Tibial artery (tissue), 4 donors: ENCODE measurements at places on chromosomes 1 and 21.
A peak's percentile ranks its signal among the peaks of the same experiment; 100 is the strongest.

- H3K27ac ChIP-seq = no peak overlapping the region
- H3K36me3 ChIP-seq = no peaks in the 10 kb centered on the region
- DNase-seq = no peak
- H3K4me3 ChIP-seq = no peak overlapping the region
These were observed 494.2 kb downstream of the KIF26B start for GRCh38 chr1:245648749-245649522.

DNA sequence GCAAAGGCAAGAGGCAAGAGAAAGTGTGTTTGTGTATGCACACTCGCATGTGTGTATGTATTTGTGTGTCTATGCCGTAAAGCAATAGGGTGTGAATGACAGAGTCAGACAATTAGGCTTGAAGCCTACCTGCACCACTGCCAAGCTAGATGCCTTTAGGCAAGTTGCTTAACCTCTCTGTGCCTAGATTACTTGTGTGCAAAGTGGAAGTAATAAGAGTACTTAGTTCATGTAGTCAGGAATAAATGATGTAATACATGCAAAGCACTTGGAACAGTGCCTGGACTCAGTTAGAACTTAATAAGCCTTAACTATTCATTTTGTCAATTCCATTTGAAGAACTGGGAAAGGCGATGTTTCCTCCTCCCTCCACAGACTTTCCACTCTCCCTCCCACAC lies 31.7 kb downstream of the LAMB3 start:
- no peak overlapping the region for H3K4me3 ChIP-seq
- H3K4me1 ChIP-seq = peaks cover 6% of the 10 kb centered on the region
- H3K36me3 ChIP-seq = no peaks in the 10 kb centered on the region
- DNase-seq = no peak
- H3K27ac ChIP-seq = no peak overlapping the region
- H3K27me3 ChIP-seq = no peaks in the 10 kb centered on the region

GRCh38 chr1:93738075-93738622 lies 56.5 kb upstream of the BCAR3 start:
- DNase-seq = no peak
- no peaks in the 10 kb centered on the region for H3K4me1 ChIP-seq
- H3K27ac ChIP-seq = no peak overlapping the region
- no peaks in the 10 kb centered on the region for H3K36me3 ChIP-seq

GRCh38 chr1:87958716-87959115 lies 630.0 kb downstream of the LMO4 start:
- DNase-seq = no peak
- no peaks in the 10 kb centered on the region for H3K36me3 ChIP-seq
- H3K27ac ChIP-seq = peak overlapping the region; percentile 69
- no peaks in the 10 kb centered on the region for H3K27me3 ChIP-seq

- no peaks in the 10 kb centered on the region for H3K27me3 ChIP-seq
- no peak overlapping the region for H3K4me3 ChIP-seq
- H3K27ac ChIP-seq = no peak overlapping the region
- DNase-seq = no peak
These were observed 21.0 kb downstream of the MMEL1 start for GRCh38 chr1:2611621-2612437.

GRCh38 chr1:151714820-151715725 lies 1.5 kb downstream of the CELF3 start:
- DNase-seq = no peak
- H3K36me3 ChIP-seq = no peaks in the 10 kb centered on the region
- no peaks in the 10 kb centered on the region for H3K4me1 ChIP-seq
- H3K27ac ChIP-seq = no peak overlapping the region
- no peaks in the 10 kb centered on the region for H3K27me3 ChIP-seq

DNA sequence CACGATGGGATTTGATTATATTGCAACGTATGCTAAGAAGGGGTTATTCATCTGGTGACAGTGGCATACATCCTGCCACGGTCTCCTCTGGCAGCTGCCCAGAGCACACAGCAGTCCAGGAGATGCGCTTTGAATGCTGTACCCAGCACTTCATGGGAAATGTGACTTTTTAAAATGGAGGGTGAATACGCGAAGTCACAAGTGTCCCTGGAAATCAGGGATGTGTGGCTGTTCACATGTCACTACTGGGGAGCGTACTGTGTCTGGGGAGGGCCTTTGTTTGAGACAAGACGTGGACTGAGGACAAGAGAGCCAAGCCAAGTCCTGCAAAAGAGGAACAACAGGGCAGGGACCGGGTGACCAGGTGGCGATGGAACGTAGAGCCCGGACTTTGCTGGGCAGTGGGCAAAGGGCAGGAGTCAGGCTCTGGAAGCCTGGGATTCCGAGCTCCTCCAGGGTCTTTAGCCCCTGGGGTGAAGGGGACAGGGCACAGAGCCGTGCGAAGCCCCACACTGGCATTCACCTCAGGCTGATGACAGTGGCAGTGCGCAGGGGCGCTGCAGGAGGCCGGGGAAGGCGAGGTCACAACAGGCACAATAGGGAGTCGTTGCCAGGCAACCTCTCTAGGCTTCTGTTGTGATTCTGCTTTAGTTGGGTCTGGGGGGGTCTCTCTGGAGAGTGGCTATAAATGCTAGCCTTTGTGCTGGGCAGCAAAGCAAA lies 11.4 kb upstream of the ZBTB21 start:
- no peak for DNase-seq
- no peaks in the 10 kb centered on the region for H3K27me3 ChIP-seq
- no peaks in the 10 kb centered on the region for H3K36me3 ChIP-seq
- no peak overlapping the region for H3K4me3 ChIP-seq

- peak overlapping the region; percentile 93 for H3K4me3 ChIP-seq
- H3K36me3 ChIP-seq = no peaks in the 10 kb centered on the region
- no peaks in the 10 kb centered on the region for H3K4me1 ChIP-seq
- H3K27ac ChIP-seq = peak overlapping the region; percentile 99
These were observed 1.9 kb downstream of the CNN3 start for GRCh38 chr1:94925004-94925403.

DNA sequence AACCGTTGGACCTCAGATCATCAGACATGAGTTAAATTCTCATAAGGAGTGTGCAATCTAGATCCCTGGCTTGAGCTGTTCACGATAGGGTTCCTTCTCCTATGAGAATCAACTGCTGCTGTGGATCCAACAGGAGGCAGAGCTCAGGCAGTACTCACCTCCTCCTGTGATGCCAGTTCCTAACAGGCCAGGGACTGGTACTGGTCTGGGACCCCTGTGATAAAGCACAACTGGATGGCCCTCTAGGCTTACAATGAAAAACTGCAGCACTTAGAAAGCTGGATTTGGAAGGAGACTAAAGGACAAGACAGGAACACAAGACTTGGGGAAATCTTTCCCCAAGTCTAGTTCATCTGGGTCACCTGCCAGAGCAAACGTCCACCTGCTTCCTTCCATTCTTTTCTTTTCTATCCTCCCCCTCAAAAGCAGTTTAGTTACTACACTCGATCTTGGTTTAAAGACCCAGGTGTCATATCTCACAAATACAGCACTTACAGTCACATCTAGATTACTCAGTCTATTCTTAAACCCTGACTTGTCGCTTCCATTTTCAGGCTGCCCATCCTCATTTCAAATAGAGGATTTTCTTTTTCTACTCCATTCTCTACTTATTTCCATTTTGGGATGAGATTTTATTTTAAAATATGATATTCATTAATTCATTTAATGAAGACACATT lies 59.8 kb downstream of the PTPN14 start:
- DNase-seq = no peak
- H3K4me3 ChIP-seq = no peak overlapping the region
- no peaks in the 10 kb centered on the region for H3K36me3 ChIP-seq

DNA sequence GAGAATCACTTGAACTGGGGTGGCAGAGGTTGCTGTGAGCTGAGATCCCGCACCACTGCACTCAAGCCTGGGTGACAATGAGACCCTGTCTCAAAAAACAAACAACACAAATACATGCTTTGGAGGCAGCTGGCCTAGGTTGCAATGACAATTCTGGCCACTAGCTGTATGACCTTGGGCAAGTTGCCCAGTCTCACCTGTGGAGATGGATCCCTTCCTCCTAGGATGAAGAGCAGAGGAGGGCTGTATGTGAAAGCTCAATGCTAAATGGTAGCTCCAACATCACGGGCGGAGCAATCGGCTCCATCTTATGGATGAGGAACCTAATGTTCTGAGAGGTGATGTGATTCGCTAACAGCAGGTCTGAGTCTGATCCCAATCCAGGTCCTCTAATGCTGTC lies 20.6 kb downstream of the ADORA1 start:
- peaks cover 13% of the 10 kb centered on the region for H3K27me3 ChIP-seq
- H3K27ac ChIP-seq = no peak overlapping the region
- DNase-seq = no peak
- H3K4me1 ChIP-seq = peaks cover 11% of the 10 kb centered on the region
- H3K4me3 ChIP-seq = no peak overlapping the region
- no peaks in the 10 kb centered on the region for H3K36me3 ChIP-seq

GRCh38 chr1:31683997-31684396 lies 19.8 kb downstream of the COL16A1 start:
- no peaks in the 10 kb centered on the region for H3K36me3 ChIP-seq
- no peak overlapping the region for H3K4me3 ChIP-seq
- peaks cover 5% of the 10 kb centered on the region for H3K4me1 ChIP-seq

- peak; percentile 54 for DNase-seq
- H3K27me3 ChIP-seq = no peaks in the 10 kb centered on the region
- H3K4me3 ChIP-seq = no peak overlapping the region
- no peaks in the 10 kb centered on the region for H3K36me3 ChIP-seq
- H3K4me1 ChIP-seq = peaks cover 14% of the 10 kb centered on the region
These were observed 112.5 kb upstream of the RAB4A start for GRCh38 chr1:229158341-229158921.

- H3K4me3 ChIP-seq = no peak overlapping the region
- no peaks in the 10 kb centered on the region for H3K36me3 ChIP-seq
- H3K4me1 ChIP-seq = no peaks in the 10 kb centered on the region
- H3K27me3 ChIP-seq = no peaks in the 10 kb centered on the region
These were observed 167.9 kb upstream of the C8B start for GRCh38 chr1:57133686-57134085.

DNA sequence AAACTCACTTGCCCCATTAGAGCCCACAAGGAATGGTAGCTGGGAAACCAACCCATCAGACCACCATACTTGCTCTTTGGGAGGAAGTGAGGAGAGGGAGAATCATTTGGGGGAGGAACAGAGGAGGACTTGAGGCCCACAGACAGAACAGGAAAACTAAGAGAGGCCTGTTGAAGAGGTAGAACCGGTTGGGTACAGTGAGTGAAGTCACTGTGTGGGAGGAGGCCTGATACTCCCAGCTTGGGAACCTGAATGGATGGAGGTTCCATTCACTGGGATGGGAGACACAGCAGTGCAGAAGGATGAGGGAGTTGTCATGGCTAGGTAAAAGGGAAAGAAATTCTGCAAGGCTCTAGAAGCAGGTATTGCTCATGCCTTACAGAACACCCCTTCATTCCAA lies 63.4 kb upstream of the PSEN2 start:
- DNase-seq = no peak
- H3K4me1 ChIP-seq = peaks cover 8% of the 10 kb centered on the region
- no peak overlapping the region for H3K27ac ChIP-seq
- no peak overlapping the region for H3K4me3 ChIP-seq
- no peaks in the 10 kb centered on the region for H3K27me3 ChIP-seq

- no peaks in the 10 kb centered on the region for H3K27me3 ChIP-seq
- DNase-seq = peak; percentile 37
- H3K27ac ChIP-seq = peak overlapping the region; percentile 95
- peaks cover 59% of the 10 kb centered on the region for H3K4me1 ChIP-seq
These were observed 552 bp downstream of the UBR4 start for GRCh38 chr1:19209439-19209989.

DNA sequence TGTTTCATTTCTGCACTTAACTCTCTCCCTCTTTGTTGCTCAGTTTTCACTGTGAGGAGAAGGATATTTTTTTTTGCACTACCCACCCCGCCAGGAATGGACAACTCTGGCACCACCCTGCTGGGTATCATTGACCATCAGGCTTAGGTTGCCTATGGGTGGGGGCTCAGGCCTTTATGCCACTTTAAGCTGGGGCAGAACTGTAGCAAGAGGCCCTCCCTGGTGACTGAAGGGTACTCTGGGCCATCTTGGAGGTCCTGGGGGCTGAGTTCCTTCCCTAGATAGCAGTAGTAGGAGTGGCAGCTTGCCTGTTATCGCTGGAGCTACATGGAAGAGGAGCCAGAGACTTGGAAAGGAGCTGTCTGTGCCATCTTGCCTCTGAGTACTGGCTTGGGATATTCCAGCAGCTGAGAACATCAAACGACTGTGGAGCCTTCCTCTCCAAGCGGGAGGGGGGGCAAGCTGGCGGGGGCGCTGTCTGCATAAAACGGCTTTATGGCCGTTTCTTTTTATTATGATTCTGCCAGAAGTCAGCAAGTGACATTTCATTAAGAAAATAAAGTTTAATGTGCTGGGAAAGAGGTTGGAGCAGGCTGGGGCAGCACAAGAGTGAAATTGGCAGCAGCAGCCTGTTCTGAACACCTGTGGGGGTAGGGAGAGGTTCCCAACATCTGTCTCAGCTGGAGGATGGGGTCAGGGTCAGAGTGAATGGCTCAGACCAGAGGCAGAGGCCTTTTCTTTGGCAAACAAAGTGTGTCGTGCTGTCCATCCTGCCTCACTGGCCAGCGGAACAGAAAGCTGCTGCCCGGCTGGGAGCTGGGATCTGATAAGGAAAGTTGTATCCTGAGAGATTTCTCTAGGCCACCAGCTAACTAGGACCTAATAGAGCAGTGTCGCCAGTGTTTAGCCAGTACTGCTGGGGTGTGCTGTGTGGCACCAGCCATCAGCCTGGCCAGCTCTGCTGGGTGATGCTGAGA lies 32.9 kb downstream of the TMEM53 start:
- H3K4me1 ChIP-seq = peaks cover 30% of the 10 kb centered on the region
- H3K27ac ChIP-seq = no peak overlapping the region
- no peaks in the 10 kb centered on the region for H3K27me3 ChIP-seq

DNA sequence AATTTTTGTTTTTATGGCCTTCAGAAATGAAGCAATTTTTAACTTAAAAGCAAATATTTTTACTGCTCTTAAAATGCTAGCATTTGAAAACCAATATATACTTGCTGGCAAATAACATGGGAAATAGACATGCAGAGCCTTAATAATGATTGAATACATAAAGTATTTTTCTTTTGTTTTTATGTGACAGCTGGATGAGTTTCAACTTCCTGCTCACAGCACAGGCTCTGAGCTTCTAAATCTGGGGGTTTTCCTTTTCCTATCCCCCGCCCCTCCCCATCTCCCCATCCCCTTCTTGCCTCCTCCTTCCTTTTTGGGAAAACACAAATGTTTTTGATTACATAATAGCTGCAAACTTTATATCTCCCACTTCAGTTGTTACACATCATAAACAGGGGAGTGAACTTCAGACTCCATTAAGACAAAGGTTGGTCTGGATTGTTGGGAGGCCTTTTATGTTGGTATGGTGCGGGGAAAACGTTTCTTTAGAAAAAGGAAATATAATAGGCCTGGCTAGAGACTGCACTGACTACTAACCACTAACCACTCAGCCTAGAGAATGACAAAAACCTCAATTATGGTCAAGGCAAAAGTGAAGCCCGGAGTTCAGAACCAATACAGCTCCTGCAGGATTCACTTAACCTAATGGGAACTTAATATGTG lies 116.1 kb upstream of the GORAB start:
- DNase-seq = no peak
- H3K36me3 ChIP-seq = no peaks in the 10 kb centered on the region
- H3K4me3 ChIP-seq = no peak overlapping the region
- H3K4me1 ChIP-seq = no peaks in the 10 kb centered on the region

- no peak overlapping the region for H3K27ac ChIP-seq
- no peak overlapping the region for H3K4me3 ChIP-seq
- peak; percentile 3 for DNase-seq
- H3K4me1 ChIP-seq = no peaks in the 10 kb centered on the region
These were observed 5.7 kb upstream of the ABCG1 start for GRCh38 chr21:42213082-42213774.

- no peak overlapping the region for H3K4me3 ChIP-seq
- H3K27ac ChIP-seq = no peak overlapping the region
- no peaks in the 10 kb centered on the region for H3K27me3 ChIP-seq
- no peaks in the 10 kb centered on the region for H3K36me3 ChIP-seq
- H3K4me1 ChIP-seq = no peaks in the 10 kb centered on the region
- DNase-seq = no peak
These were observed 3.1 kb downstream of the NFASC start for GRCh38 chr1:204873714-204874113.
